ENCODE measurements at places on chromosomes 11 and 22.
A peak's percentile ranks its signal among the peaks of the same experiment; 100 is the strongest.

DNA sequence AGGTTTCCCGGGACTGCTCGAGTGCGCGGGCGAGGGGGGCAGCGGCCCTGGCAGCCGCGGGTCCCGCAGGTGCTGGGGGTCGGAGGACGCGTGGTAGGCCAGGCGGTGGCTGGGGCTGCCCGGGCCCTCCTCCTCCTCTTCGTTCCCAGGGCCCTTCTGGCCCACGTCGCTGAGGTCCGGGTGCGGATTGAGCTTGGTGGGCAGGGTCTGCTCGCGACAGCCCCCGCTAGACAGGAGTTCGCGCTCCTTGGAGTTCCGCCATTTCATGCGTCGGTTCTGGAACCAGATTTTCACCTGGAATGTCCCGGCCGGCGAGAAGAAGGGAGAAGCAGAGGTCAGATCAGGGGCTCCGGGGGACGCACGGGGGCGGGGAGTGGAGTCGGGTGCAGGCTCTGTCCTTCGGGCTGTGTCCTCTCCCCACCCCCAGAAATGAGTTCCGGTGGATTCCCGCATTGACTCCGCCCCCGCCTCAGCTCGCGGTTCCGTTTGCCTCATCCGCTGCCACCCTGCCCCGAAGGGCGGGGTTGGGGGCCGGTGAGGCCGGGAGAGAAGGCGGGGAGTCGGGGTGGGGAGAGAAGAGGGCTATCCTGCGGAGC is 3.9 kb downstream of the DBX1 start:
- DNase-seq: peak; percentile 76

- DNase-seq: no peak
These were observed 11.7 kb upstream of the IL2RB start for GRCh38 chr22:37161443-37161842.

DNA sequence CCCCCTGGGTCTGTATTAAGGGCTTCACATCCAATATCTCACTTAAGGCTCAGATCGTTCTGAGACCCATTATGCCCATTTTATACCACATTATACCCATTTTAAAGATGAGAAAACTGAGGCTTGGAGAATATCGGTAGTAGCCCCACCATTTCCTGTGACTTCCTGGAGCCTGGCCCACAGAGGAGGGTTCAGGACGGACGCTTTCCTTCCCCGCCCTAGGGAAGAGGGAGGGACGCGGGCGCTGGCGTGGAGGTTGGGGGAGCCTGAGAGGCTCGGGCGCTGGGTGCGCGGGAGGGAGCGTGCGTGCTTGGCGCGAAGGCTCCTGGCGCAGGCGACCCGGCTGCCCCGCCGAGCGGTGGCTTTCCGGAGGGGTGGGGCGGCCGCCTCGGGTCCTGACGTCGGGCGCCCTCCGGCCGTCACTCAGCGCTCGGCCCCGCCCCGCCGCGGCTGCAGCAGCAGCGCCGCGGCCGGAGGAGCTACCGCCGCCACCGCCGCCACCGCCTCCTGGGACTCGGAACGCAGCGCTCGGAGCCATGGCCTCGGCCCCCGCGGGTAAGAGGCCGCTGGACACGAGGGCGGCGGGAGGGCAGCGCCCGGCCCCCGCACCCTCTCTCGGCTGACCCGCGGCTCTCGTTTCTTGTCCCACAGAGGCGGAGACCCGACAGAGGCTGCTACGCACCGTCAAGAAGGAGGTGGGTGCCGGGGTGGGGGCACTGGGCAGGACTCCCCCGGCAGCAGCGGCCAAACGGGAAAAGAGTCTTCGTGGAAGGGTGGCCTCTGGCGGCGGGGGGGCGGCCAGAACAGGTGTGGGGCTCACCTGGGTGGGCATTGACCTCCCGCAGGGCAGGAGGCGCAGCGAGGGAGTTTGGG is at the start of gene SGSM1:
Gene SGSM1, plus strand, starts transcription at position 422 of the 873 bp plus-strand sequence. Its CDS starts 115 bp downstream, at position 537.
- DNase-seq: peak; percentile 76

DNA sequence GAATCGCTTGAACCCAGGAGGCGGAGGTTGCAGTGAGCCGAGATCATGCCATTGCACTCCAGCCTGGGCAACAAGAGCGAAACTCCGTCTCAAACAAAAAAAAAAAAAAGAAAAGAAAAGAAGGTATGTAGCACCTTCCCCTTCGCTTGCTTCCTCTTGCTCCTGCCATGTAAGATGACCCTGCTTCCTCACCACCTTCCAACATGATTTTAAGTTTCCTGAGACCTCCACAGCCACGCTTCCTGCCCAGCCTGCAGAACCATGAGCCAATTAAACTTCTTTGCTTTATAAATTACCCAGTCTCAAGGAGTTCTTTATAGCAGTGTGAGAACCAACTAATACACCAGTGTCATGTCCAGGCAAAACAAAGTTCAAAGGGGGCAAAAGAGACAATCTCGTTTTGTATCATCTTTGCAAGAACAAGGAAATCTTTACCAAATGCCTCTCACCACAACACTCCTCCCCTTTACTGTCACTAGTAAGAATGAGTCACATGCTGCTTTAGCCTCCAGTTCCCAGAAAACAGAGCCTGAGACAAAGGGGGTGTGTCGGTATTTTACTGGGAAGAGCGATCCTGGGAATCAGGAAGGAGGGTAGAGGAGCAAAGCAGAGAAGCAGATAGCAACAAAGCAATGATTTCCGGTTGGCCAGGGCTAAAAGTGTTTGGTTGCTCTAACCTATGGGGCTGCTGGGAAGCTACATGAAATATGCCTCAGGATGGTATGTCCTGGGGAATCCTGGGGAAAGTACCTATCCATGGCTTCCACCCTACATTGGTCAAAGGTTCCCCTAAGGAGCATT is 10.5 kb upstream of the MCHR1 start:
- DNase-seq: no peak

- no peak for DNase-seq
These were observed 119.1 kb upstream of the CSNK2A3 start for GRCh38 chr11:11472106-11472505.

GRCh38 chr11:112478806-112479205 is 218.1 kb upstream of the PLET1 start:
- no peak for DNase-seq

DNA sequence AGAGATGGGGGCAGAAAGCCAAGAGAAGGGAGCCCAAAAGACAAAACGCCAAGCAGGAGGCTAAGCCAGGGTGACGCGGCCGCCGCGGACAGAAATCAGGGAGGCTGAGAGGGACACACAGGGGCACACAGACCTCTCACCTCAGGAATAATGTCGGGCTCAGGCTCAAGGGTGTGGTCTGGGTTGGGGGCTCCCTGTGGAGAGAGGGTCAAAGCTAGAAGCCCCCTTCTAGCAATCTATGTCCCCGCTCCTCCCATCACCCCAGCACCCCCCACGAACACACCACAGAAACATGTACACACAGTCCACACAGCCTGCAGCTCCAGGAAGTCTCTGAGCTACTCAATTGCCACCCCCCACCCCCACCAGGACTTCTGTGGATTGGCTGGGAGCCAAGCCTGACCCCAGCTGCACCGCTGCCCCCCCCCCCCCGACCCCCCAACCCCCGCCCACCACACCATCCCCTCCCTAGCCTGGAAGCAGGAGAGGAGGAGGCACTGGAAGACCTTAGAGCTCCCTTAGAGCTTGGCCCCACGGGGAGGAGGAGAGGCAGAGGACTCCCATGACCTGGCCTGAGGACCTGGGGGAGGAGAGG is 6.9 kb downstream of the BCL9L start:
- DNase-seq: no peak

DNA sequence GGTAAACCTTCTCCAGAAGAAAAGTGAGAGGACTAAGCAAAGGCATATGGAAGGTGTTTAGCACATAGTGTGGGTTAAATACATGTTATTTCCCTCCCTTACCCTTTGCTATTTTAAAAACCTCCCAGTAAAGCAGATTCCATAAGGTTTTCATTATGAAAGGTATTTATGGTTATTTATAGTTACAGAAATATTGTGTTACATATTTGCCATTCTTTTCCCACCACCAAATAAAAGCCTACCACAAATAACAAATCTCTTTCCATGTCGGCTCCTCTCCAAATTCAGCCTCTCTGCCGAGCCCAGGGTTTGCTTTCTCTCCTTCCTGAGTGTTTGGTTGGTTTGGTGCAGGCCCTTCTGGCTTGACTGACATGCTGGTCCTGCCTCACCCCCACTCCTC is 64.4 kb downstream of the INSC start:
- DNase-seq: no peak

DNA sequence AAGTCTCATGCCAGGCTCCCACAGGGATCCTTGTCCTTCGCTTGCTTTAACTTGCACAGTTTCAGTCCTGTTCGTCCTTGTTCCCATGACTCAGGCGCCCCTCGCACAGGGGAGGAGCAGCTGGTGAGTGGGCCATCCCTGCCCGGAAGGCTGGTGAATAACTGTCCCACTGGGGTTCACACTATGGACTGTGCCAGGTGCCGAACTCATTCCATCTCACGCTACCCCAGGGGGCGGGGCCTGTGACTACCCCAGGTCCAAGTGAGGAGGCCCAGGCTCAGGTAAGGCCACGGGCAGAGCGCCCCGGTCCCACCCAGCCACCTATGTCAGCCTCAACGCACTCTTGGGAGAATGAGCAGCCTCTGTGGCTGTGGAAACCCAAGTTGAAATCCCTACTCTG is 7.2 kb upstream of the CARD10 start:
- DNase-seq: no peak
